WTC11 (cell line): ENCODE measurements at places on chromosomes 12 and 14. TPM values are rescaled to one million over a fixed set of nuclear protein-coding genes. Genes with fewer than 3 reads are reported as not detected.
A peak's percentile ranks its signal among the peaks of the same experiment; 100 is the strongest.

Gene TMEM132D
- 0.99 to 1.4 TPM (median 1.1 TPM) in 3 replicates for total RNA-seq

Gene JDP2
- 17.9 to 23.3 TPM (median 21.8 TPM) in 3 replicates for total RNA-seq

Gene MYL6B
- total RNA-seq: 171 to 180 TPM (median 173 TPM) in 3 replicates

GRCh38 chr14:55449116-55449515, 8.7 kb upstream of the TBPL2 start:
- no peak for DNase-seq

GRCh38 chr14:32129124-32129523, 52.0 kb downstream of the ARHGAP5 start:
- no peak for DNase-seq

- peak; percentile 54 for DNase-seq
Measured at GRCh38 chr14:22391908-22392565, 197.0 kb downstream of the DAD1 start.

GRCh38 chr12:94255006-94255405, 106.6 kb downstream of the PLXNC1 start:
- no peak for DNase-seq

DNA sequence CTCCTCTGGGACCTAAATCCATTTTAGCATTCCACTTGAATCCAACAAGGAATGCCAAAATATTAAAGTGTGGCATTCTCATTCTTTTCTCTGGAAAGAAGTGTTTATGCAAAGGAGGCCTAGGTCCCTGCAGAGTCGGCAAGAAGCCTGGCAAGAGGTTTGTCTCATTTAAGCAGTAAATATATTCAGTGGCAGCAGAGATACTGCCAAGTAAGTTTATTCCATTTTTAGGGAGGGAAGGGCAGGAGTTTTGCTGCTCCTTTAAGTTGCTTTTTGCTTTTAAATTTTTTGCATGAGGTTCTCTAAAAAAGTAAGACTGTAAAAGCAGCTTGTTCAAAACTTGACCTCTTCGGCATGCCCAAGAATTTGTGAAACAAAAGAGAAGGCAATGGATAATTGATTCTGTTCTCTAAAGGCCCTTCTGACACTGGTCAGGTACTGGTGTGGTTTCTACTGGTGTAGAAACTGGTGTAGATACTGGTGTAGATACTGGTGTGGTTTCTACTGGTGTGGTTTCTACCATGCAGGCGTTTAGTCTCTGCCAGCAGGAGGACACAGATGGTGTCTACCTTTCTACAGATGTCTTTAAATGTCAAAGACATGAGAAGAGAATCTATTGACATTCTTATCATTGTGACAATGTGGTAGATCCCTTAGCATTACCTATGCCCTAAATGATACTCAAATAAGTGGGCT, 107.3 kb downstream of the SAMD4A start:
- no peak for DNase-seq

DNA sequence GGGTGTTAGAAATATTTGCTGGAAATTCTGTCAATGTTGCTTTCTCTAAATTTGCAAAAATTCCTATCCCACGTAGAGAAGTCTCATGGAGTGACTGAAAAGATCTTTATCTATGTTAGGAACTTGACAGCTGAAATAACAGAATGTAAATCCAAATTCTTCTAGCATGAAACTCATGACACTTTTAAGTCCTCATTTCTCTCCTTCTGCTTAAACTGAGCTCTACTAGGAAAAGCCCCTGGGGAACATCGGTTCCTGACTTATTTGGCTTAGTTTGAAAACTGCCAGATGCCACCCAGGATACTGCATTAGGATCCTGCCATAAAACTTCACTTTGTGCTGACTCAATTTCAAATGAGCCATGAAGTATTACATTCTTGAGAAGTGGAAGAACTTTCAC, 426.0 kb downstream of the GALC start:
- no peak for DNase-seq

GRCh38 chr14:104975481-104976197, 2.5 kb downstream of the AHNAK2 start:
- peak; percentile 50 for DNase-seq

DNA sequence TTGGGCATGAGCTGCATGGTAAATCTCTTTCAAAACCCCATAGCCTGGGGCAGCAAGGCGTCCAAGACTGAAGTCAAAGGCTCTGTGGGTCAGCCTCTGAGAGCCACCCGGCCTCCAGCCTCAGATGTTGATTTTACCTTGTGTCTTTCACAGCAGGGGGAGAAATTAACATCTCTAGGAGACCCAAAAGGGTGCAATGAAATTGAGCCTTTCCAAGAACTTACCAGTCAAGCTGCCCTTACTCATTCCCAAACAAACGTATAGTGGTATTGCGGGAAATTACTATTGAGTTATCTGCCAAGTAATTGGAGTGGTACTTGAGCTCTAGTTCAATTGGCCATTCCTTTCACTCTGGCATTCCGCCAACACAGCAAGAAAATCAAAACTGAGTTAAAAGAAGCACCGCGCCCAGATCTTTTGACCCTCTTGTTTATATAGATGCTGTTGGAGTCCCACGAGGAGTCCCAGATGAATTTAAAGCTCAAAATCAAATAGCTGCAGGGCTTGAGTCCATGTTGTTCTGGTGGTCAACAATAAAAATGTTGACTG, 380.7 kb upstream of the SYT1 start:
- DNase-seq: no peak

- DNase-seq: no peak
Measured at GRCh38 chr12:107243341-107243740, 150.0 kb upstream of the CRY1 start.

GRCh38 chr12:25741917-25742316, 188.8 kb upstream of the LMNTD1 start:
- no peak for DNase-seq
